ENCODE measurements at places on chromosomes 13 and 19.

GRCh38 chr19:31392464-31392863, 43.2 kb upstream of the TSHZ3 start:
- no peak for DNase-seq

GRCh38 chr13:101624981-101625380, 172.5 kb downstream of the ITGBL1 start:
- DNase-seq, result no peak

GRCh38 chr19:40718774-40719391, 2.0 kb downstream of the ITPKC start:
- DNase-seq, result no peak

DNA sequence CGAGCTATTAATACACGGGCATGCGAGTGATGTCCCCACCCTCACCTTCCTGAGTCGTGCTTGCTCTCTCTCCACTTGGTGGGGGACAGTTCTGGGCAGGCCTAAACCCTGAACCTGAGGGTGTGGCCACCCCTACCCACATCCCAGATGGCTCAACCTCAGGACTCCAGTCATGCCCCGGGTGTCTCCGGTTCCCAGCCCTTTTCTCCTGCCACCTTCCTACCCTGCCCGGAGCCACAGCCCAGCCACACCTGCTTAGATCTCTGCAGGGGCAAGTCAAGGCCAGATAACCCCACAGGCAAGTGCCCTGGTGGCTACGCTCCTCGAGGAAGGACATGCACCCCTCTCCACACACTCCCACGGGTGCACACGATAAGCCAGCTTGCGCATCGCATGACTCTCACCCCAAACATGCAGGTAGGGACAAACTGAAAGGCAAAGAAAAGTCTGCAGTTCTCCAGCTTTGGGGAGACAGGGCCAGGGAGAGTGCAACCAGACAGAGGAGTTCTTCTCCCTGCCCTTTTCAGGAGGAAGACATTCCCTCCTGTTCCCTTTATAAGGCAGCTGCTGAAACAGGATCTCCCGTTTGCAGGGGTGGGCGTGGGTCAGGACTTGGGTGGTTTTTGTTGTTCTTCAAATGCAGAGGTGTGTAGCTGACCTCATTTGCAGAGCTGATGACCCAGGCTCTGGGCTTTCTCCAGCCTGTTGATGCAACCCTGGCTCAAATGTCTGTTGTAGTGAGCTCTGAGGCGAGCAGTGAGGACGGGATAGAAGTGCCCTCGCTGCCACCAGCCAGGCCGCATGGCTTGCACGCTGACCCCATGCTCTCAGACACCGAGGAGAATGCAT, 88.6 kb downstream of the DPF1 start:
- no peak for DNase-seq

DNA sequence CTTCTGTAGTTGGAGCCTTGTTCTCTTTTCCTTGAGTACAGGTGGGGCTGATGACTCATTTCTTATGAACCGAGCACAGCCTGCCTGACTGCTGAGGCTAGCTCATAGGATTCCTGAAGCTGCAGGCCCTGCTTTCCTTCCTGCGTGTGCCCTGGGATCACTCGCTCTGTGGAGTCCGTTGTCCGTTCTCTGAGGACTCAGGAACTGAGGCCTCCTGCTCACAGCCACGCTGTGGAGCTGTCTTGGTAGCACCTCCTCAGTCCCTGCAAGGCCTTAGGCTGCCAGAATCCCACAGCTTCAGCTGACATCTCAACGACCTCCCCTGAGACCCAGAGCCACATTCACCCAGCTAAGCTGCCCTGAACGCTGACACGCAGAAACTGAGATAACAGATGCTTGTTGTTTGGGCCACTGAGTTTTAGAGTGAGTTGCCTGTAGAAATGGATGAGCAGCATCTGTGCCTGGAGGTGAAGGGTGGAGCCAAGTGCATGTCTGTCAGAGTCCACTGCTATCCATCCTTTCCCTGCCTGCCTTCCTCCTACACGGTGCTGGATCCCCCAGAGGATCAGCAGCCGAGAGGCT, 72.9 kb downstream of the ARHGEF7 start:
- DNase-seq, result no peak

- no peak for DNase-seq
Observed at GRCh38 chr19:51698296-51698695, 5.2 kb downstream of the SPACA6 start.

DNA sequence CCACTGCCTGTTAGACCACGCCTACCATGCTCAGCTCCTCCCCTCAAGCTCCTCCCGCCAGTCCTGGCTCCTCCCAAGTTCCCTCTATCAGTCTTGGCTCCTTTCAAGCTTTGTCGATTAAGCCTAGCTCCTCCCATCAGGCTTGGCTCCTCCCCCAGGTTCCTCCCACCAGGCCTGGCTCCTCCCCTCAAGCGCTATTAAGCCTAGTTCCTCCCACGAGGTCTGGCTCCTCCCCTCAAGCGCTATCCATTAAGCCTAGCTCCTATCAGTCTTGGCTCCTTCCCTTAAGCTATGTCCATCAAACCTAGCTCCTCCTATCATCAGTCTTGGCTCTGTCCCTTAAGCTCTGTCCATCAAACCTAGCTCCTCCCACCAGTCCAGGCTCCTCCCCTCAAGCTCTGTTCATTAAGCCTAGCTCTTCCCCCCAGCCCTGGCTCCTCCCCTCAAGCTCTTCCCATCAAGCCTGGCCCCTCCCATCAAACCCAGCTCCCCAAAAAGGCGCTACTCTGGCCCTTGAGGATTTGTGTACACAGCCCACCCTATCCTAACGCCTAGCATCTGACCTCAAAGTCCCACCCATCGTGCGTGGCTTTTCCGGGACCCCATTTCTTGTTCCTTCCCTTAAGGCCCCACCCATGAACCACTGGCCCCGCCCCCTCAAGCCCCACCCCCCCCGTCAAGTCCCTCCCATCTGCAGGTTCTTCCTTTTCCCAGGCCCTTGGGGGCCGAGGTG, 10.0 kb downstream of the CAMSAP3 start:
- DNase-seq, result peak; percentile 76

- no peak for DNase-seq
Observed at GRCh38 chr13:99197117-99197651, 3.5 kb upstream of the UBAC2 start.

DNA sequence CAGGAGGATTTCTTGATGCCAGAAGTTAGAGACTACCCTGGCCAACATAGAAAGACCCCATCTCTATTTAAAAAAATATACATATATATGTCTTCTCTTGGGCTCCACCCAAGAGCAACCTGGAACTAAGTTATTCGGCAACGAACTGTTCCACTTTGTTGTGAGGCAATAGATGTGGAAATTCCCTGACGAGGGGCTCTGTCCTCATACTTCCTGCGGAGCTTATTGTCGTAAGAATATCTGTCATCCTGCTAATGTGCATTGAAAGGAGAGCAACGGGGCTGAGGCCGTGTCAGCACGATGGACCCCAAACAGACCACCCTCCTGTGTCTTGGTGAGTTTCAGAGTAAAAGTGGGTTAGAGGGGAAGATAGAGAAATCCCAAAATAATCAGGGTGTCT, at the start of gene FCAR:
FCAR (plus strand) TSS at position 246 of the 400 bp plus-strand sequence; CDS start at position 301, 55 bp downstream.
- no peak for DNase-seq

DNA sequence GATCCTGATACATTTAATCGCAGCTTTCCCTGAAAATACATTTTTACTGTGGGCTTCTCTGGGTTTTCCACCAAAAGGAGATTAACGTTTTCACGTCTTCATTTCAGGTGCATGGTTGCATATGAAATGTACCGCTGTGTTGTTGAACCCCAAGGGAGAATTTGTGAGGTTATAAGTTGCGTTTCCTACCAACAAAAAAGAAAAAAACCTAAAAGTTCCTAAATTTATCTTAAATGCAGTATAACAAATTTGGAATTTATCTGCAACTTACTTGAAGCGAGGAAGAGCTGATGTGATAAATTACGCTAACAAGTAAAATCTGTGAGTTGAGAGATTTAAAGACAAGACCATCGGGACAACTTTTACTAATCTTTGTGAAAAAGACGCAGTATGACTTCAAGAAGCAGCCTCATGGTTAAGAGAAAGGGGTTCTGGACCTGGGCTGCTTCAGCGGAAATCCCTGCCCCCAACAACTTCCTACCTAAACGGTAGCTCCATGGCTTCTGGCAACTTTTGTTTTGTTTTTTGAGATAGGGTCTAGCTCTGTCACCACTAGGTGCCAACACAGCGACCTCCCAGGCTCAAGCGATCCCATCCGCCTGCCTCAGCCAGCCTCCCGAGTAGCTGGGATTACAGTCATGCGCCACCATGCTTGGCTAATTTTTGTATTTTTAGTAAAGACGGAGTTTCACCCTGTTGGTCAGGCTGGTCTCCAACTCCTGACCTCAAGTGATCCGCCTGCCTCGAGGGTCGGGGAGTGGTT, 958 bp upstream of the OBI1 start:
- DNase-seq, result no peak

DNA sequence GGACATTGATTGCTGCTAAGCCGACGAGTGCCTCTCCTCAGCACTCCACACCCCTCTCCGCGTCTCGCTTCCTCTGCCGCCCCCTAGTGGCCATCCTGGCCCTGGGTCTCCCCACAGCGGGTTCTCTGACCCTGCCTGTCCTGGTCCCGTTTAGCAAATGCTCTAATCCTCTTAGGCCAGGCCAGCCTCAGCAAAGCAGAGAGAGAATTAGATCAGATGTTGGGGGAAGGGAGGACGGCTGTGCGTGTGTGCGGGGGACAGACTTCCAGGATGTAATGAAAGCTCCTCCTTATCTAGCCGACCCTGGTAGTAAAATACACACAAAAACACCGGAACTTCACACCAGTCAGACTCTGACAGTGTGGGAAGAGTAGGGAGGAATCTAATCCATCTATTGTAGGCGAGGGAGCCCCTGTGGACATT, 4.5 kb downstream of the TPRX2 start:
- peak; percentile 82 for DNase-seq

Data from iPS DF 6.9 (cell line).